ENCODE measurements at places on chromosomes 1 and 21. TPM values are rescaled to one million over a fixed set of nuclear protein-coding genes. Genes with fewer than 3 reads are reported as not detected.

TMEM234 gene
- total RNA-seq = 13.5 TPM

HOOK1 gene
- 5.0 TPM for total RNA-seq

RNU1-1 gene
- total RNA-seq = under 0.01 TPM

NPR1 gene
- total RNA-seq = 0.08 TPM

LAMC2 gene
- total RNA-seq = 1,739 TPM

GJA8 gene
- not detected for total RNA-seq

FAM163A gene
- total RNA-seq = not detected

TFF3 gene
- total RNA-seq = not detected

OR6K6 gene
- not detected for total RNA-seq

RPS6KA1 gene
- 150 TPM for total RNA-seq

GSTM1 gene
- 18.4 TPM for total RNA-seq

TNFRSF18 gene
- not detected for total RNA-seq

KIF14 gene
- 17.7 TPM for total RNA-seq

TAL1 gene
- not detected for total RNA-seq

CD160 gene
- not detected for total RNA-seq

ACTL8 gene
- not detected for total RNA-seq

FAM3B gene
- total RNA-seq = not detected

MAP3K7CL gene
- total RNA-seq = 4.1 TPM

ADAMTS4 gene
- 1.5 TPM for total RNA-seq

CLEC20A gene
- not detected for total RNA-seq

BRDT gene
- not detected for total RNA-seq

REN gene
- total RNA-seq = not detected

DNAJC16 gene
- 12.2 TPM for total RNA-seq

TNFSF18 gene
- 0.04 TPM for total RNA-seq

FCRL2 gene
- not detected for total RNA-seq

PKLR gene
- 1.9 TPM for total RNA-seq

PLA2G2F gene
- total RNA-seq = not detected

KRTAP21-2 gene
- not detected for total RNA-seq

PTGS2 gene
- 43.9 TPM for total RNA-seq

TRIM17 gene
- not detected for total RNA-seq

RXFP4 gene
- not detected for total RNA-seq

AUNIP gene
- 5.2 TPM for total RNA-seq

OPRD1 gene
- total RNA-seq = not detected

OR6K3 gene
- not detected for total RNA-seq

ASCL5 gene
- not detected for total RNA-seq

NFASC gene
- 1.4 TPM for total RNA-seq

LRRN2 gene
- not detected for total RNA-seq

ZFP69B gene
- total RNA-seq = 3.6 TPM

OR6N1 gene
- not detected for total RNA-seq

LGR6 gene
- 0.04 TPM for total RNA-seq

MPL gene
- 0.34 TPM for total RNA-seq

IFNAR1 gene
- 9.4 TPM for total RNA-seq

PDPN gene
- total RNA-seq = 65.3 TPM

SPATA21 gene
- total RNA-seq = not detected

OR2L5 gene
- total RNA-seq = not detected

SPATA17 gene
- total RNA-seq = 0.30 TPM

NFIA gene
- 6.9 TPM for total RNA-seq

TINAGL1 gene
- total RNA-seq = 539 TPM

All from hair follicular keratinocyte (primary cell).